Activated T-helper 2 cell treated with anti-CD3 and anti-CD28 coated beads, Interferon-gamma antibody, Interleukin-2, Interleukin-4, amounts not matched to agents 10 μg/mL and 5 μg/mL and 100 μg/mL, durations not matched to agents 14 hours and 24 hours and 36 hours (primary cell): ENCODE measurements at places on chromosomes 5 and 9. TPM values are rescaled to one million over a fixed set of nuclear protein-coding genes. Genes with fewer than 3 reads are reported as not detected.

DNA sequence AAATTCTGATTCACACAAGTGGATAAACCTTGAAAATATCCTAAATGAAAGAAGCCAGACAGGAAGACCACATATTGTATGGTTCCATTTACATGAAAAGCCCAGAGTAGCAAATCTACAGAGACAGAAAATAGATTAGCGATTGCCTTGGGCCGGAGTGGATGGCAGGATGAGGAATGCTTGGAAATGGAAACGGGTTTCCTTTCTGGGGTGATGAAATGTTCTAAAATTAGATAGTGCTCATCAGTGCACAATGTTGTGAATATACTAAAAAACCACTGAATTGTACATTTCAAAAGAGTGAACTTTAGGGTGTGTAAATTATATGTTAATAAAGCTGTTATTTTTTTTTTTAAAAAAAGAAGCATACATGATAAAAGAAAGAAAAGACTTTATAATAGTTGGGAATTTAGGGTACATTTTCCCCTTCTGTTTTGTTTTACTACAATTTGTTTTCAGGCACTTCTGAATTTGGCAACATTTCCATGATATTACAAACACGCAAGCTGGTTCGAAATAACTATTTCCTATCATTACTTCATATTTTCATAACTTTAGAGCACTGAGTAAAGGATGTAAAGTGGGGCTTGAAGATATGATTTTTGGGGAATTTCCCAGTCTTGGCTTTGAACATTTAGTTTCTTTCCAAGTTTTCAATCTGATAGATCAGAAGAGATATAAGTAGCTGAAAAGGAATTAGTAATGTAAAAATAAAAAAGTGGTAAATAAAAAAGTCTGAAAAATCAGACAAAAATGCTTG, 23.9 kb downstream of the SLC35A4 start:
- DNase-seq, result no peak

GRCh38 chr5:114469372-114469771, 107.5 kb downstream of the KCNN2 start:
- no peak for DNase-seq

- no peak for DNase-seq
Measured at GRCh38 chr5:170263906-170264305, 31.1 kb downstream of the C5orf58 start.

LURAP1L gene
- total RNA-seq, result not detected in 2 replicates

DNA sequence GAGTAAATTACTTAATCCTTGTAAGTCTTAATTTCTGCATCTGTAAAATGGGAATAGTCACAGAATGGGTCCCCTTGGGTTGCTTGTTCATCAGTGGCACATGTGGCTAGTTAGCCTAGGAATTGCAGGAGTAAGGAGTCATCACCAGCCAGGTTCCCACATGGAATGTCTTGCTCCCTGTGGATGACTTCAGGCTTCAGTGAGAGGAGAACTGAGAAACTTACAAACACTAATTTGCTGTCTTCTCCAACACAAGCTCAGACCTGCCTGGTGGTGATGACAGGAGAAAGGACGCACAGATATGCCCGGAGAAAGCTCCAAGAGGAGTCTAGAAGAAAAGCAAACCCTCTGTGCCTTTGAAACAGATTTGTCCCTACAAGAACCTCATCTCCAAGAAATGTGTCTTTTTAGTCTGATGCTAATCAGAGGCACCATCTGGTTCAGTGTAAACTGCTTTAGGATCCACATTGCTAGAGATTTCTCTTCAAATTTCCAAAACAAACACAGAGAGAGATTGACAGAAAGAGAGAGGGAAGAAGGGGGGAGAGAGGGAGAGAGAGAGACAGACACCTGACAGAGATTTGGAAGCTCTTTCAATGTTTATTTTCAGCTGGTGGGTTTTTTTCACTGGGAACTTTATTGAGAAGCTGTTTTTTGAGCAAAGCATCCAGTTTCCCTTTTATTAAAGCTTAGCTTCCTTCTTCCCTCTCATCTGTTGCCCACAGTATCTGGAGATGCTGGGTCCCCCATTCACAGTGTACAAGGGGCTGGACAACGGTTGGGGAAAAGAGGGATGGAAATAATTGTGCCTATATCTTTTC, 128.3 kb downstream of the DOCK2 start:
- no peak for DNase-seq

PSAT1 gene
- total RNA-seq, result 66.5 and 67.6 TPM in 2 replicates

DNA sequence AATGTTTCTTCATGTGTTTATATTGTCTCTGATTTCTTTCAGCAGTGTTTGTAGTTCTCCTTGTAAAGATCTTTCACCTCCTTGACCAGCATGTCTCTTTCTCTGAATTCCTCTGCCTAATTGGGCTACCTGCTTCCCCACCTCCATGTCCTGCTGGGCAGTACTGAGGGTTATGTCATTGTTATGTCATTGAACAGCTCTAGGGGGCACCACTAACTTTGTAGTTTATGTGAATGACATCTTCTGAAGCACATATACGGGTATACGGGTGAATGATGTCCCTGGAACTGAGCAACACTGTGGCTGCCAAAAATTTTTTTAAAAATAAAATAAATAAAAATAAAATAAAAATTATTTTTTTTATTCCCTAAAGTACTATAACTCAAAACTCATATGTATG, 16.9 kb upstream of the SNCAIP start:
- no peak for DNase-seq

- no peak for DNase-seq
Measured at GRCh38 chr5:127757576-127757975, 54.4 kb downstream of the CCDC192 start.

GRCh38 chr5:142433526-142434321, 108.9 kb upstream of the SPRY4 start:
- DNase-seq, result no peak

GRCh38 chr5:170756691-170757090, 26.8 kb upstream of the GABRP start:
- DNase-seq, result no peak

DNA sequence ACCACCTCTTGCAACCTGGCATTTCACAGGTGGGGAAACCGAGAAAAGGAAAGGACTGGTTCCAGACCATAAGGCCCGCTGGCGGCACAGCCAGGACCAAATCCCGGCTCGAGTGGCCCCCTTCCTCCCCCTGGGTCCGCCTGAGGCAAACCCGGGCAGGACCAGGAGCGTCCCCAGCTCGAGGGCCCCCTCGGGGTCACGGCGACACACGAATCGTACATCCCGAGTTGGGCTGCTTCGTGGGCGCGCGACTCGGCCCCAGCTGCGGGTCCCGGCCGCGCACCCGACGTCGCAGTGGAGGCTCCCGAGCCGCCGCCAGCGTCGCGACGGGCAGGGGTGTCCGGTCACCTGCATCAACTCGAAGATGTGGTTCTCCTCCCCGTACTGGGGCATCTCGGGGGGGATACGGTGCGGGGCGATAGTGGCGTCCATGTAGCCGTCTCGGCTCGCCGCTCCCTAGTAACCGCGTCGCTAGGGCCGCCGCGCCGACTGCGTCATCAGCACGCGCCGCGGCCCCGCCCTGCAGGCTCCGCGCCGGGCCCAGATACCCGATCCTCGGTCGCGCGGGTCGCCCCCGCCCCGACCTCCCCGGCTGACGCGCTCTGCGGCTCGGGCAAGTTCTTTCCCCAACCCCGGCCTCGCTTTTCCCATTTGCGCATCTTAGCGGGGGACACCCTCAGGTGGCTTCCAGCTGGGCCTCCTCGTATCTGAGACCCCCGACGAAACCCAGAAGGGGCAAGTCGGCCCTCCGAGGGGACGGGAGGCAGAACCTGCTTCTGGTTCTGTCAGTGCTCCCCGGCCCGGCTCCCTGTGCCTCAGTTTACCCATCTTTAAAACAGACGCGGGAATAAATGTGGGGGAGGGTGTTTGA, at the start of gene AK8:
Gene AK8 (minus strand): TSS at position 461 of the 871 bp plus-strand sequence. CDS start 29 bp downstream, at position 432.
- DNase-seq, result peak; percentile 72

GRCh38 chr5:129395247-129395646, 64.9 kb upstream of the ADAMTS19 start:
- DNase-seq, result no peak

SIT1 gene
- total RNA-seq, result 90.2 and 92.1 TPM in 2 replicates

DNA sequence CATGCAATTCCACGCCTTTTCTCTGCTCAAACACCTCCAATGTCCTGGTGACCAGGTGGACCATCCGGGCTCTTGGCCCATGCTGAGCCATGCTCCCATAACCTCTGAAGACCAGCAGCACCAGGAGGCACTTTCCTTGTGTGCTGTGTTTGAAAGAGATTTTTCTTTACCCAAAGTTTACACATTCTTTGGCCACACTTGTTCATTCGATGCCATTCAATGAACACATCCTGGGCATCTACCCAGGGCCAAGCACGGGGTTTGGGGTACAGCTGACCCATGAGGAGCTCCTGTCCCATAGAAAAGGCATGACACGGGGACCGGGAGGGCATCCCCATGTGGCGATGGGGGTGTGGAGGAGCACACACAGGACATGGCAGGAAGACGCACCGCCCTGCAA, 77.1 kb upstream of the IRX1 start:
- no peak for DNase-seq

ZNF454 gene
- not detected in 2 replicates for total RNA-seq

TMEM232 gene
- 0.80 and 1.1 TPM in 2 replicates for total RNA-seq

CTXN3 gene
- total RNA-seq, result not detected in 2 replicates
